RWPE2 (cell line): ENCODE measurements at places on chromosomes 16 and 17.

- DNase-seq = no peak
Measured at GRCh38 chr17:29555840-29556239, 11.0 kb downstream of the ABHD15 start.

DNA sequence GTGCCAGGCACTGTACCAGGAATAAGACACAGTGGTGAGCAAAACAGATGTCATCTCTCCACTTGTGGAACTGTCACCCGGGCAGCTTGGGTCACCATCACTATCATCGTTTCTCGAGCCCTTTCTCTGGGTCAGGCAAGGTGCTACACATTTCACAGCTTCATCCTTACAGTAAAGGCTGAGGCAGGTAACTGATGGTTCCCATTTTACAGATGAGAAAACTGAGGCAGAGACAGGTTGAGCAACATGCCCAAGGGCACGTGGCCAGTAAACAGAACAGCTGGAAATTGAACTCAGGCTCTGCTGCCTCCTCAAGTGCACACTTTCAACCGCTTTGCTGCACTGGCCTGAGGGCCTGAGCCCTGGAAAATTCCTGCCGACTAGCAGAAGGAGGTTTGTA lies 294.6 kb downstream of the XYLT1 start:
- DNase-seq = no peak

- no peak for DNase-seq
Measured at GRCh38 chr16:11034481-11034931, 90.1 kb downstream of the CLEC16A start.

DNA sequence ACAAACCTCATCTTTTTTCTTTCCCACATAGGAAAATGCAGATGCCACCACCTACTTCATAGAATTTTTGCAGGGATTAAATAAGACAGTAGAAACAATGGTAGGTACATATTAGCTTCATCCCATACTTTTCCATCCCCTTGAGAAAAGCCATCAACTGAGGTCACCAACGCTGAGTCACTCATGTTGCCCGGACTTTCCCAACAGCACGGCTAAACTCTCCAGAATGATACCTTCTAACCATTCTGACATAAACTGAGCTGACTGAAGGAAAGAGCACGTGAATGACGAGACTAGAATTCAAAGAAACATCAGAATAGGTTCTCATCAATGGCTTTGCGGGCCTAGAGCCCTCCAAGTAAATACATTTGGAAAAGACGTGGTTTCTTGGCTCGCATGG lies 146.0 kb upstream of the RCVRN start:
- no peak for DNase-seq

GRCh38 chr16:87274794-87275193 lies 42.4 kb downstream of the C16orf95 start:
- no peak for DNase-seq

- DNase-seq = no peak
Measured at GRCh38 chr16:66899945-66900710, 18.6 kb downstream of the CDH16 start.

GRCh38 chr16:85258166-85258565 lies 145.9 kb upstream of the CIBAR2 start:
- DNase-seq = no peak

GRCh38 chr16:85316321-85316919 lies 204.1 kb upstream of the CIBAR2 start:
- no peak for DNase-seq

DNA sequence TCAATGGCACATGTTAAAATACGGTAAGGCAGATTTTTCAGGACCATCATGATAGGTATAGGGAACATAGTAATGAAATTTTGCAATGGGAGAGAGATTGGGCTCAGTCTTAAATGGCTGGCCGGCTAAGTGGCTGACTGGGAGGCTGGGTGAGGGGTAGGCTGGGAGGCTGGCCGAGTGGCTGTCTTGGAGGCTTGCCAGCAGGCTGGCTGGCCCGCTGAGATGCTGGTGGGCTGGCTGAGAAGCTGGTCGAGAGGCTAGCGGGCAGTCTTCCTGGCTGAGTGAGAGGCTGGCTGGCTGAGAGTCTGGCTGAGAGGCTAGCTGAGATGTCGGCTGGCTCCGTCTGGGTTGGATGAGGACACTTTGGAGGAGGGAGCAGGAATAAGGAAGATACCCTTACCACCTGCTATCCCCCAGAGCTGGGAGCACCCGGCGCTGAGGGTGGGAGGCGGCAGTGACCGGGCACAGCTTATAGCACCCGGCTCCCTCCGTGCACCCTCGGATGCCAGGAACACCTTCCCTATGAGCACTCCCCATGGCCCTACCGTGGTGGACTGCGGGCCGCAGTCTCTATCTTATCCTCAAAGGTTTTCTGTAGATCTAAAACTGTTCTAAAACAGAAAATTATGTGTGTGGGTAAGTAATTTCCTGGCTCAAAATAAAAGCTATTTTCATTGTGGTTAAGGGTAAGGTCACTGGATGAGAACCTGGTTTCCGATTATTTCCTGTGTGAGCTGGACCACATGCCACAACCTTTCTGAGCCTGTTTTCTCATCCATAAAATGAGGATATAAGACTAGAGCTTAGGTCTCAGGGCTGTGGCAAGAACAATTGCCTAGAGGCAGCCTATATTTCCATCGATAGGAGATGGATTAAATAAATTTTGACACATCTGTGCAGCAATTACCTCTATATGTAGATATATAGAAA lies 34.5 kb upstream of the TMC5 start:
- no peak for DNase-seq

DNA sequence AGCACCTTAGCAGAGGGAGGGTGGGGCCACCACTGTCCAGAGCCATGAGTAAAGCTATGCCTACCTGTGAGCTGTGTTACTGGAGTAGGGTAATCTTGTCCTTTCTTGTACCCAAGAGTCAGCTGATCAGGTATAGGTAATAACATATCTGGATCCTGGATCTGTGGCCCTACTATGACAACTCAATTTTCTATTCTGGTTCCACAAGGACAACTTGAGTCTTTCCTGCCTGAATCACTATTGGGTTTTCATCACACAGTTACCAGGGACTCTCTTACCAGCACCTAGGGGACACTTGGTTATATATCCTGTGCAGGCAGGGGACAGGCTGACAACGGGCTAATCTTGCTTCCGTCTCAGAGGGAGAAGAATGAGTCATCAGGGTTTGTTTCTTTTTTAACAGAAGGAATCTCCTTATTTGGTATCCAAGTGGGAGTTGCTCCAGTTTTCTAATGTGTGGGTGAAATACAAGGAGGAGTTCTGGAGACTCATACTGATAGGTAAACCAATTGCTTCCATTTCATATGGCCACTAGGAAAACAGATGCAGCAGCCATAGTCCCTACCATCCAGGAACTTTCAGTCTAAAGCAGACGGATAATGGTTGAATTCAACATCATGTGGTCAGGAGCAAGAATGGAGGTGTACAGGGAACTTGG lies 6.8 kb downstream of the ZNF267 start:
- DNase-seq = no peak

- DNase-seq = no peak
Measured at GRCh38 chr16:53043986-53044601, 8.6 kb downstream of the CHD9NB start.

- DNase-seq = no peak
Measured at GRCh38 chr16:87170310-87170709, 146.9 kb downstream of the C16orf95 start.

GRCh38 chr16:50690177-50690576 lies 3.2 kb upstream of the NOD2 start:
- no peak for DNase-seq

DNA sequence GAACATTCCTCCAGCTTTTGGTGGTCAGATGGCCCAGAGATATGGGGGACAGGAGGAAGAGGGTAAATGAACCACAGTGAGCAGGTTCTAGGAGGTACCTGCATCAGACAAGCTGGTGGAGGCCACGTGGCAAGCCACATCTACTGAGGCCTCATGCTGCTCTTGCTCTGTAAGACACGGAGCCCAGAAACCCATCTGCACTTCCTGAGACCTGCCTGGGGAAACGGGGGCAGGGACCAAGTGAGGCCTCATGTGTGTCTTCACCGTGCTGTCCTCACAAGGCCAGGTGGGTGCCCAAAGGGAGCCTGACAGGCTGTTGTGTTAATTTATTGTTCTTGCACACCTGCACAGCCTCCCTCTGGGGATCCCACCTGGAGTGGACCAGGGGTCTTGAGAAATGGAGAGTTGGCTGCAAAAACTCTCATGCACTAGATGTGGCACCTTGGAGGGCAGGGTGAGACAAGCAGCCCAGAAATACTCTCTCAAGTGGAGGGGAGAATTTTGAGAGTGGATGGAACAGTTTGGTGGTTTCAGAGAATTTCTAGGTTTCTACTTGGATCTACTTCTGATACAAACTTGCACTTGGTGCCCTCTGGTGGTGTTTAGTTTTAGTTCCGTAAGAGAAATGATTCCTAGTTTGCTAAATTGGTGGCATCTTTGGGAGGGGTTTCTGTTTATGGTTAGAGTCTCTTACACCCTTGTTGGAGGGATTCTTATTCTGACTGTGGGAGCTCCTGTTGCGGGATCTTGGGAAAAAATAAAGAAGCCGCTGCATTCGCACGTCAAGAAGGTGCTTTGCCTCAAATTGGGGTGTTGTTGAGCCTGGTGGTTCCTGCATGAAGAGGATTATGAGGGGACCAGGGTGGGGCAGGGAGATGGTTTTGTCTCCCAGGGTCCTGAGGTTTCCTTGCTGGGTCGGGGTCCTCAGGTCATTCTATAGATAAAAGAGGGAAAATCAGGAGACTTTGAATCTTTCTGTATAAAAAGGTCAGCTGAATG lies 47.5 kb downstream of the SLC6A2 start:
- DNase-seq = no peak

DNA sequence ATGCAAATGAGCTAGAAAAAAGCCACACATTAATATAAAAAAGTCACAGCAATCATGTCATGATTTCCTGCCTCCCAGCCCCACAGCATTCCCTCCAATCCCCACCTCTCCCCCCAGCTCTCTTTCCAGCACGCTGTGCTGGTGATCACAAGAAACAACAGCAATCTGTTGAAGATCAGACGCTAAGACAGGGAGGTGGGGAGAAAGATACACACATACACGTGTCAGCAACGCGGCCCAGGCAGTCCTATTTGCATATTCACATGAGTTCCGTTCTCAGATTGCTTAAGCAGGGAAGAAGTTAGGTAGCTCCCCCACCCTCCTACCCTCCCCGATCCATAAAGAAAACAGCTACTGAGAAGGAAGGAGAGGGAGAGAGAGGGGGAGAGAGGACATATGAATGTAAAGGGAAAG lies 405.5 kb upstream of the PSMD7 start:
- no peak for DNase-seq

DNA sequence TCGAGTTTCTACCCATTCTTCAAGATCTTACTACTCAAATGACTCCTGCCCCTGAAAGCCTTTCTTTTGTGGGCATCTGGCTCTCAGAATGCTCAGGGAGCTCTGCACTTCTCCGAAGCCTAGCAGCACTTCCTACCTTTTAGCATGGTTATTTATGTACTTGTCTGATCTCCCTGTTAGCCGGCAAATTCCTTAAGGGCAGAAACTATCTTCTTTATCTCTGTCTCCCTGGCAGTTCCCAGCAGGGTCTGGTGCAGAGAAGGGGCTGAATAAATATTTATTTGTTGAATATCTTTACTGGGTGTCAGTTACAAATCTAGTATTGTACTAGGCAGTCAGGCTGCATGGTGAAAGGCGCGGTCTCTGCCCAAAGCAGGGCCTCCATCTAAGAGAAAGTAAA lies 30.7 kb downstream of the TMEM132E start:
- DNase-seq = no peak

- DNase-seq = no peak
Measured at GRCh38 chr17:80663781-80664206, 119.2 kb downstream of the RPTOR start.

DNA sequence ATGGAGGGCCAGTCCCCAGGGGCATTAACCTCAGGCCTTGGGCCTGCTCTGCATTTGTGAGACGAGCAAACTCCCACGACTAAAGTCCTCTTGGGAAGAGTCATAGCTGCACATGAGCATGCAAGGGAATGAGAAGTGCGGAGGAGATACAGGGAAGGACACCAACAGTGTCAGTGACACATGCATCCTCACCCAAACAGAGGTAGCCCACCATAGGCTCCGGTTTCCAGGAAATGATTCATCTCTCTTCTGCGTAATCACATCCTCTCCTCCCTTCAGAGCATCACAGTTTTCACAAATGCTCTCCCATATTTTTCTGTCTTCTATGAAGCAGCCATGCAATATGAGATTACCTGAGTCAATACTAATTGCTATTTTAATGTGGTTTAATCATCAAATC lies 725.7 kb upstream of the GOT2 start:
- DNase-seq = no peak

DNA sequence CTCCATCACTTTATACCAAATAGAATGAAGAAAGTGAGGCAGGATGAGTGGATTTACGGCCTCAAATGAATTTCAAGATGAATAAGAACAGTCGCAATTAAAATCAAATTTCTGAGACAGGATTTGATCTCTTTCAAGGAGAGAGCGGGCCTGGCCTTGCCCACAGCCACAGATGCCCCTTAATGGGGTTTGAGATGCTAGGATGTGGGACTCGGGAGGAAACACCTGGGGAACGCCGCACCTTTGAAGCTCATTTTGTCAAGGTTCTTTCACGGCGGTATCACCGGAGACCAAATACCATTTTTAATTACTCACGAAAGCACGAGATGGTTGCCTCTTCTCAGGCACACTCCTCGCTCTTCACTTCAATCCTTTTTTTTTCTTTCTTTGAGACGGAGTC lies 178.1 kb upstream of the SDK2 start:
- peak; percentile 19 for DNase-seq

- no peak for DNase-seq
Measured at GRCh38 chr17:40900809-40901356, 15.8 kb upstream of the KRT20 start.

DNA sequence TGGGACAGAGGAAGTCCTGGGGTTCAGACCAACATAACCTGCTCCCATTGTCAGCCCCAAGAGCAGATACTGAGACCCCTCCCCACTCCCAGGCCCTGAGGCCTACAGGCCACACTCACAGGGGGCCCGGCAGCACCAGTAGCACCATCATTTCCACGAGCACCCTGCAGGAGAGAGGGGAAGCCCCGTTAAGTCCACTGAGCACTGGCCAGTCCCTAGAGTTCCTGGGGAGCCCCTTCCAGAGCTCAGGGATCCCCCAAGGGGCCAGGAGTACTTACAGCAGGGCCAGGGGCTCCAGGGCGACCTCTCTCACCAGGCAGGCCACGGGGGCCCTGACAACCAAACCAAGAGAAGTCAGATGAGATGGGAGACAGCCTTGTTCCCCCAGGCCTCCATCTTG lies 5.4 kb downstream of the COL1A1 start:
- DNase-seq = no peak
